Left lung (tissue), 14 donors: ENCODE measurements at places on chromosomes 2 and 18.

- DNase-seq, result no peak
Observed at GRCh38 chr2:240069829-240070228, 16.5 kb upstream of the OR6B3 start.

DNA sequence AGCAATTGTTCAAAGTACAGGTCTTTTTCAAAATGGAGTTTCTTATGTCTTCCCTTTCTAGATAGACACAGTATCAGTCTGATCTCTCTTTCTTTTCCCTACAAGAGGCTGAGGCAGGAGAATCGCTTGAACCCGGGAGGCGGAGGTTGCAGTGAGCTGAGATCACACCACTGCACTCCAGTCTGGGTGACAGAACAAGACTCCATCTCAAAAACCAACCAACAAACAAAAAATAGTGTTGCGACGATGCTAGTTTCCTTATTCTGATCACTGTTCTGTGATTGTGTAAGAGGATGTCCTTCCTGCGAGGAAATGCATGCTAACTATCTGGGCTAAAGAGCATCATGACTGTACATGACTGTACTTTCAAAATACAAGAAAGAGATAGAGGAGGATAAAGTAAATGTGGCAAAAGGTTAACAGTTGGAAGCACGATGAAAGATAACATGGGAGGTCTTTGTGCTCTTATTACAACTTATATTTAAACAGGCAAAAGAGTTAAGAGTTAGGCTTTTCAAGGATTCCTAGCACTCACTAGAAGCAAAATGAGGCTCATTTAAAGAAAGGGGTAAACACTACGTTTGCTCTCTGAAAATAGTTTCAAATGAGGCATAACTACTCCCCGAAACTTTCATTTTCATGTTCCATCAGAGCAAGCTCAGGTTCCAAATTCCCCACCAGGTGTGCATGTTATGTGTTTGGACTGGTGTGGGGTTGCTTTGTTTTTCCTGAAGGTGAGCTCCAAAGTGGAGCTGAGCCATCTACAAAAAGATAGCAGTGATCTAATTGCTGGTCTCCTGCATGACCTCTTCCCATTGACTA is 23.8 kb downstream of the SOWAHC start:
- no peak for DNase-seq

DNA sequence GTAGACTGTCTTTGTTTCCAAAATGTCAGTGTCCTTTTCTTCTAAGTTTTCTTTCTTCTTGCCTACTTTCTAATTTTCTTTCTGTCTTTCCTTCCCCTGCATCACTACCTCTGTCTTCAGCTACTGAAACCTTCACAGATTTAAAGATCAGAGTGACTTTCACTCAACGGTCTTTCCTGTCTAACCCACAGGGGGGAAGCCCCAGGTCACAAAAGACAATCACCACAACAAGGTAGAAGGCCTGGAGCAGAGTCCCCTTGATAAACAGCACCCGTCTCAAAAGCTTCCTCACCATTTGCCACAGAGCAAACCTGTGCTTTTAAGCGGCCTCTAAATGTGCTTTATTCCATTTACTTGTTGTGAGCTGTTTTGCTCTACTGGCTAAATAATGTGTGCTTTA is 665.4 kb downstream of the BCL11A start:
- no peak for DNase-seq

DNA sequence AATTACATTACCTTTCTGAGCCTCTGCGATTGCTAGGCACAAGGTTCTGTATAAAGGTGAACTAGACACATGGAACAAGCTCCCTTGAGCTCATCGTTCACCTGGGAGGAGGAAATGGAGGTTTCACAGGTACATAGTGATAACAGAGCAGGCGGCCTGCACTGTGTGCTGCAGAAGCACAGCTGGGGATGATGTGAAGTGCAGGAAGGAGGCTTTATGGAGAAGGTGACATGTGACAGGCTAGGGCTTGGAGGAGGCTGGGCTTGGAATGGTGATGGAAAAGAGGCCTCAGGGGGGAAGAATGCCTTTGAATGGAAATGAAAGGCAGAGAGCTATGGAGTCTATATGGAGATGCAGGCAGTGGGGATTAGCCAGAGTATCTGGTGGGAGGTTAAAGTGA is 22.9 kb downstream of the MARCHF4 start:
- no peak for DNase-seq

DNA sequence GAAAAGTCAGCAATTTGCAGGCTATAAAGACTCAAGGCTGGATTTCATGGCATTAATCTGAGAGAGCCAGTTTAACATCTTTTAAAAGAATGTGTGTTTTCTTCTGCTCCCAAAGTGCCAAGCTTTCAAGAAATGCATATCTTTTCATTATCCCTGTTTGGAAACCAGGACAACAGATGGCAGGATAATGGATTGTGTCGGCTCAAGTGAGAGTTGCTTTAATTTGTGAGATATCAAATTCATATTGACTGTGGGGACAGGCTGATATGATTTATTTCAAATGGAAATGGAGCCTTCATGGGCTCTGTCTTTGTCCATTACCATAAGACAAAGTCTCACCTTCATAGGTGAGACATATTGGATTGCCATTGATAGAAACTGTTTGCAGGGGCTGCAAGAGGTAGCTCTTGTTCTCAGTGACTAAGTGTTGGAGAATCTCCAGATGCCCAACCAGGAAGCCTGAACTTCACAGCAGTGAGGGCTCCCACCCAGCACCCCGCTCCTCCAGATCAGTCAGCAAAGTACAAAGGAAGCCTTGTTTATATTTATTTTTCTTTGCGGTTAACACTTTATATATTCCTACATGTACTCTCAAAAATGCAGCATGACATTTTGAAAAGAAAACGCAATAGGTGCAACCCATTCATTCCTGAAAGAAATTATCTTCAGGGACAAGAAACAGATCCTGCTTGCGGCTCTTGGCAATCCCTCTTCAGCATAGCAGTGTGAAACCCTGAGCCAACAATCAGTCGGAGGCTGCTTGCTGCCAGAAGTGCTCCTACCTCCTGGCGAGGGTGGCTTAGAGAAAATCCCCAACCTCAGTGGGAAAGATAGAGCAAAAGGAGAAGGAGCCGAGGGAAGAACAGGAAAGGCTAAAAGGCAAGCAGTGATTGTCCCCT is 65.8 kb upstream of the ATL2 start:
- DNase-seq, result no peak

DNA sequence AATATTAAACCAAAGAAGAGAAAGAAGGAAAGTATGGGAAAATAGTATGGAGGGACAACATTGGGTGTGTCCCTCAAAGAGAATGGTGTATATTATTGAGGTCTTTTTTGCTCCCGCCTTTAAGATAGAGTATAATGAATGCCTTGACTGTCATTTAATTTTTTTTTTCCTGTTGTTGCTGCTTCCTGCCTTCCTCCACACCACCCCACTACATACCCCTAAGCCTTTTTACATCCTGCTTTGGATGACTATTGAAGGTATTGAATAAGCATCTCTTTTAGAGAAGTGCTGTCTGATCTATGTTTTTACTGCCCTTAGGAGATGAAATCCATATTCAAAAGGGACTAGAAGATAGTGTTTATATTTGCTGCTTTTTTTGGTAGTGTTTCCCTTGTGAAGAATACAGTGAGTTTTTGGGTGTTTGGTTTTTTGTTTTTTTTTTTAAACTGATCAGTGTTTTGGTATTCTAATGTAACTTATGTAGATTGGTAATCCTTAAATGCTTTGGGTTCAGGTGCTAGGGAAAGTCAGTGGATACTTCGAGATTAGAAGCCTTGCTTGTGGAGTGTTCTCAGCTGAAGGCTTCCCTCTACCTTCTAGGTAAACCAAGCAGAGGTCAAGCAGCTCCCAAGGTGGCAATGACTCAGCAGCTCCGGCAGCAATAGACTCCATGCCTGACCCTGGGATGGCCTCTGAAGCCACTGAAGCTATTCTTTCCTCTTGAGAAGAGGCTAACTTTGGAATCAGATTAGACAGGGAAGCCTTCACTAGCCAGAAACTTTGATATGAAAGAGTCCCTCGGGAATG is 5.0 kb downstream of the FZD7 start:
- no peak for DNase-seq

DNA sequence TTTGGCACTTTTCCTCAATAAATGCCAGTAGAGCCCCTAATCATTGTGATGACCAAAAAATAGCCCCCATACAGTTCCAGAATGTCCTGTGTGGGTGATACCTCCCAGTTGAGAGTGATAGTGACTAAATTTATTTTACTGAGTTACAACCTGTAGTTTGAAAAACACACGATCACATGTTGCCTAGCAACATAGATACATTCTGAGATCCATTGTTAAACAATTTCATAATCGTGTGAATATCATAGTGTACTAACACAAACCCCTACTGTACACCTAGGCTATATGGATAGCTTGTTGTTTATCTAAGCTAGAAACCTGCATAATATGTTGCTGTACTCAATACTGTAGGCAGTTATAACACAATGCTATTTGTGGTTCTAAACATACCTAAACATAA is 30.6 kb downstream of the KCMF1 start:
- no peak for DNase-seq

DNA sequence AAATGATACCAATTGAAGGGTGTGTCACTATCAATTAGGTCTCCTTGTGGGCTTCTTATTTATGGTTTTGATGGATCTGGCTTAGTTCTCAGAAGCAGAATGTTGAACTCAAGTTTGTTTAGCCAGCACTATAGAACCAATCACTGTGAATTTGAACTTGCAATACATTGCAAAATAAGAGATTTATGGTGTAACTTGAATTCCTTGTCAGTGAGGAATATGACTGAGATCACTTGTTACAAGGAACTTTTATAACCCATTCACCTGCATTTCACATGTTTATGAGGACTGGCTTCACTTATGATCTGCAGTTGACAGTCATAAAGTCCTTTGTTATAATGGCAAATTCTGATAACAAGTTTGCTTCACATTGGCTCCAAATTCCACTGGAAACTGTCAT is 9.8 kb downstream of the GATA6 start:
- no peak for DNase-seq

GRCh38 chr2:170820757-170821530 is 4.3 kb downstream of the GAD1 start:
- no peak for DNase-seq

GRCh38 chr18:26286008-26286407 is 59.8 kb downstream of the TAF4B start:
- no peak for DNase-seq

- DNase-seq, result no peak
Observed at GRCh38 chr18:36547544-36547943, 250.0 kb downstream of the FHOD3 start.

- DNase-seq, result no peak
Observed at GRCh38 chr2:134919341-134920210, 954 bp downstream of the CCNT2 start.

DNA sequence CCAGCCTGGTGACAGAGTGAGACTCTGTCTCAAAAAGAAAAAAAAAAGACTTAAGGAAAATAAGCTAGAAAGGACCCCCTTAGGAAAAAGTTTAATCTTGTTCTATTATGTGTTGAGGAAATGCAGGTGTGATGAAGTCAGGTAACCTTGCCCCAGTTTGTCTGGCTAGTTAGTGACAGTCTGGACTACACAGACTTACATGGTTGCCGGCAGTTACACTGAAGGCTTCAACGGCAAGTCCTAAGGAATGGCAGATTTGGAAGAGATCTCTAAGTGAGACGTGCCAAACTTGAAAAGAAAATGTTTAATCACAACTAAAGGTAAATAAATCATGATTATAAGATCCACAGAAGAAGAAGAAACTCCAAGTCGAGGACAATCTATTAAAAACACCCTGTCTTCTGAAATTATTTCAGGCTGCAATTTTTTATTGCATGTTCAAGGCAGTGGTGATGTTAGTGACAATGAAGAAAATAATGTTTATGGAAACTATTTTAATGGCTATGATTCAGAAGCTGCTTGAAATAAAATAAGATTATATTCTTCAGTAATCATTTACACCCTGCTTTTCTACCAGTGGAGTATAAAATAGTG is 84.2 kb downstream of the TTC27 start:
- no peak for DNase-seq

- DNase-seq, result no peak
Observed at GRCh38 chr18:54125429-54125828, 99.0 kb downstream of the MBD2 start.

DNA sequence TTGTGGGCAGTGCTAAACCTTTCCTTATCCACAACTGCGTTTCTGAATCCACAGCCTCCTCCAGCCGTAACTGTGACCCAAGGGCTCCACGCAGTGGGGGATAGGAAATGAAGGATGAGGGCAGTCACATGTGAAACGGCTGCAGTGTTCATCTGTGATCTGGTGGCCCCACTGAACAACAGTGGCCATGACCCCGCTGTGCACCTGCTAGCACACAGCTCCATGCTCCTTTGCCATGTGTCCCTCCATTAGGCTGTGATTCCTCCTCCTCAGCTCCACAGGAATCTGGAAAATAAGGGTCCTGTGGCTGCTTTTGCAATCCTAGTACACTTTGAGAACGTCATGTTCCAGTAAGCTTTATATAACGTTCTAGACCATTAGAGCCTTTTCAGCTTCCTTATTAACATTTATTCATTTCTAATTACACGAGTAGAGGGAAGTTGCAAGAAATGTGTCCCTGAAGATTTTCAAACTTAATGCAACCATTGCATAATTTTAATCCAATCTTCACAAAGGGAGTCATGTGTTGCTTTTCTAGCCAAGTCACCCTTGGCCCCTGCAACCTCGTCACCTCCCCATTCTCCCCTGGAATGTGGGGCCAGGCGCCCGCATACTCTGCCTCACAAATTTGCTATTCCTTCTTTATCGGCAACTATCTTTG is 7.1 kb upstream of the NAPG start:
- no peak for DNase-seq

DNA sequence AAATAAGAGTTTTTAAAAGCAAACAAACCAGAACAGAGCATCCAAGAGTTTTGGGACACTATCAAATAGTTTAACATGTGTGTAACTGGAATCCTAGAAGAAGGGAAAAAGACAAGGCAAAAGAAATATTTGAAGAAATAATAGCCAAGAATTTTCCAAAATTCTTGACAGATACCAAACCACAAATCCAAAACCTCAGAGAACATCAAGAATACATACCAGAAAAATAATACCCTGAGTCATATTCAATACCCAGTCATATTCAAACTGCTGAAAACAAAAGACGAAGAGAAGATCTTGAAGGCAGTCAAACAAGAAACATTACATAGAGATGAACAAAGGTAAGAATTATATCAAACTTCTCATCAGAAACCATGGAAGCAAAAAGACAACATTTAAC is 22.9 kb downstream of the INO80C start:
- DNase-seq, result no peak

GRCh38 chr2:33278245-33278943 is 198.1 kb upstream of the RASGRP3 start:
- DNase-seq, result peak; percentile 21

GRCh38 chr2:172351586-172351985 is 75.8 kb upstream of the ITGA6 start:
- no peak for DNase-seq

- DNase-seq, result no peak
Observed at GRCh38 chr18:50558948-50559751, 737 bp upstream of the MAPK4 start.

- DNase-seq, result no peak
Observed at GRCh38 chr2:58634653-58635370, 393.7 kb upstream of the FANCL start.
